ENCODE measurements at places on chromosomes 1 and 21.

DNA sequence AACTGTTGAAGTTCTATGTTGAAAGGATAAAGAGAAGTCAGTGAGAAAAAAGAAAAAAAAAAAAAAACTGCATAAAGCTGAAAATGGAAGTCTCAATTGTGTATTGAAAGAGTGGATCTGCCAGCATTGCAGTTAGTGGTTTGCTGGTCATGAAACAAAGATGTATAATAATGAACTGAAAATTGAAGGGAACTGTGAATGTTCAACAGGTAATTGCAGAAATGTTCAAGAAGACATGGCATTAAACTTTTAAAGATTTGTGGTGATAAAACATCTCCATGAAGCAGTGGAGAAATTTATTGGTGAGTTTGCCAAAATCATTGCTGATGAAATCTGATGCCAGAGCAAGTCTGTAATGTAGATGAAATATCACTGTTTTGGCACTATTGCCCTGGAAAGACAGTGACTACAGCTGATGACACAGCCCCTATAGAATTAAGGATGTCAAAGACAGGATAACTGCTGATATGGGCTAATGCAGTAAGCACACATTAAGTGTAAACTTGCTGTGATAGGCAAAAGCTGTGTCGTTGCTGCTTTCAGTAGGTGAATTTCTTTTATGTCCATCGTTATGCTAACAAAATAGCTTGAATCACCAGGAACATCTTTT lies 71.0 kb downstream of the RD3 start:
- no peak for DNase-seq

DNA sequence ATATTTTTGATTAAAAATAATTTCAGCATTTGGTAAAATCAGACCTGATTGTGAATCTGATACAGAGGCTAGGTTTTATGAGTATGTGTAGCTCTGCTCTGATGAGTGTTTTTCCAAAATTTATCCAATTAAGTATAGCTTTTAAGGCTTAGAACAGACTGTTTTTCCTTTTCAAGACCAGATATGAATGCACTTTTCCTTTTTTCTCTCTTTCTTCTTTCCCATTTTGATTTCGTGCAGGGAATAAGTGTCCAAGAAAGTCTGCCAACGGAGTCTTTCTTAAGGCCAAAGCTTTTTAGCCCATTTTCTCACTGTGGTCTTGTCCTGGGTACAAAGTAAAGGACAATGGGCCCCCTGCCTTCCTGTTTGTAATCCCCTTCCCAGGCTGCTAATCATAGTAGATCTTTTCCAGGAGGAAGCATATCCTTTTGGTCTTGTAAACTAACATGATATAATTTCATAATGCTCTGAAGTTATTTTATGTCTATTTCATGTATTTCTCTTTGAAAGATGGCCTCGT lies 2.9 kb downstream of the KIF1B start:
- no peak for DNase-seq

DNA sequence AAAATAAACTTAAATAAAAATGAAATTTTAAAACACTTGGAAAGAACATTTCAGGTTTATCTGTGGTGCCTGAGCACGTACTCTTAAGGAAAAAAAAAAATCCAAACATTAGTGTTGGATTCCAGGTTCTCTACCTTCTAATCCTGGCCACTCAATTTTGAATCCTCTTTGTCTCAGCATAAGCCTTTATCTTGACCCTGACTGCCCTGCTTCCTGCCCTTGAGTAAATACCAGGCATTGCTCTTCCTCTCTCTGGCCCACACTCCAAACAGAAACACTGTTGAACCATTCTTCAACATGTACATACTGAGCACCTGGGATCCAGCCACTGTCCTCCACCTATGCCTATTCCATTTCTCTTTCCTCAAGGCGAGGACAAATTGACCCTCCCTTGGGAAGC lies 11.4 kb upstream of the VANGL1 start:
- no peak for DNase-seq

- DNase-seq, result peak; percentile 6
Measured at GRCh38 chr1:99264201-99265021, at the start of gene PLPPR4. Gene PLPPR4, plus strand, starts transcription at chr1:99264492. Its CDS starts 102 bp downstream, at chr1:99264594.

- no peak for DNase-seq
Measured at GRCh38 chr1:219805191-219805590, 123.2 kb downstream of the SLC30A10 start.

GRCh38 chr1:173503391-173503790 lies 26.3 kb downstream of the PRDX6 start:
- no peak for DNase-seq

GRCh38 chr1:41362357-41362721 lies 1.1 kb downstream of the FOXO6 start:
- no peak for DNase-seq

DNA sequence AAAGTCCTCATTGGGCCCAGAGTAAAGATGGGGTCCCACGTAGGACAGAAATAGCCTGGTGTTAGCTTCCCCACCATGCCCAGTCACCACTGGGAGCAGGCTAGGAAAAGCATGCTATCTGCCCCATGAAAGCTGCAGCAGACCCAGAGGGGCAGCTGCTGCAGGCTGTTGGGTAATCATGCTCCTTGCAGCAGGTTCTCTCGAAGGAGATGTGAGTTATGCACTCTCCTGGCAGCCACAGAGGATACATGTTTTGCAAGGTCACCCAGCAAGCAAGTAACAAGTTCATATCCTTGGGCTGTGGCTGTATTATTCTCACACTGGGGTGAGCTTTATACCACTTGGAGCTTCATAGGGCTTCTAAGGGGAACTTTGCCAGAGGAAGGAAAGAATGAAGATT lies 9.1 kb upstream of the HEYL start:
- no peak for DNase-seq

Data from stimulated activated CD4-positive, alpha-beta T cell treated with anti-CD3 and anti-CD28 coated beads, Interleukin-15, amount 100 ng/mL, for 48 hours (primary cell).